ENCODE measurements at places on chromosomes 6 and 20.

DNA sequence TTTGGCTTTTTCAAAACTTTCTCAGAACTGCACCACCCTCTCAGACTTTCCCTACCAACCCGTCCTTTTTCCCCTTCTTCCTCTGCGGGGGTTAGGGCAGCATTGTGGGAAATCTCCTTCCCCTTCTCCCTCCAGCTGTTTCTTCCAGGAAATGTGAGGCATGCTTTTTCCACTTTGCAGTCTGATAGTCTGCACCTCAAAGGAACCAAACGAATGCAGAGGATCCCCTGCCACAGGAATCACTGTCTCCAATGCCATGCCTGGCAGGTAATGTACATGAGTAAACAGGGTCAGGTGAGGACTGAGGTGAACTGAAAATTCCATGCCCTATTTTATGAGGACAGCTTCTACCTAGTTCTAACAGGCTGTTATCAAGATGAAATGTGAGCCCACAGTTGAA, 218.4 kb downstream of the BCAS1 start:
- DNase-seq = no peak

DNA sequence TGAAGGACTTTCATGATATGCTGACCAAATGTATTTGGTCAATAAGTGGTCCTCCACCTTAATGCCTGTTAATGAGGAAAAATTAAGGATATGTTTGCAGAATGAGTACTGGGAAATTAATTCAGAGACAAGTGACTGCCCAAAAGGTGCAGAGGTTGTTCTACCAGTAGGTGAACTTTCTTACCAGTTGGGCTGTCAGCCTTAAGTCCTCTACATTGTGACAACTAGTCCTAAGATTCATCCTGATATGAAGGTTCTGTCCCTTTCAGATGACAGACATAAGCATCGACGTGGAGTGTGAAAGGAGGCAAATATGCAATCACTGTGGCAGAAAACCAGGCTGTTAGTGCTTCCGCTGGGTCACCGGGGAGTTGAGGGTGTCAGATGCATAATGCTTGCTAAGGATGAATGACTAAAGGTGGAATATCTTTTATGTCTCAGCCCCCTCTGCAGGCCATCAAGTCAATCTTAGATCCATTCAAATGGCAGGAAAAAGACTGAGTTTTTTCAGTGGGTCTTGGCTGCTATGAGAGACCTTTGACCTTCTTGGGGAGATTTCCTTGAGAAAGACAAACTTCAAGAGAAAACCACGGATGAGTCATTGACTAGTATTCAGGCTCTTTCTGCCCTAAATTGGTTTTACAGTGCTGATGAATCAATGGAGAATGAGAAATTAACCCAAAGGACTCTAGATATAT, 226.0 kb downstream of the TPBG start:
- peak; percentile 94 for DNase-seq

DNA sequence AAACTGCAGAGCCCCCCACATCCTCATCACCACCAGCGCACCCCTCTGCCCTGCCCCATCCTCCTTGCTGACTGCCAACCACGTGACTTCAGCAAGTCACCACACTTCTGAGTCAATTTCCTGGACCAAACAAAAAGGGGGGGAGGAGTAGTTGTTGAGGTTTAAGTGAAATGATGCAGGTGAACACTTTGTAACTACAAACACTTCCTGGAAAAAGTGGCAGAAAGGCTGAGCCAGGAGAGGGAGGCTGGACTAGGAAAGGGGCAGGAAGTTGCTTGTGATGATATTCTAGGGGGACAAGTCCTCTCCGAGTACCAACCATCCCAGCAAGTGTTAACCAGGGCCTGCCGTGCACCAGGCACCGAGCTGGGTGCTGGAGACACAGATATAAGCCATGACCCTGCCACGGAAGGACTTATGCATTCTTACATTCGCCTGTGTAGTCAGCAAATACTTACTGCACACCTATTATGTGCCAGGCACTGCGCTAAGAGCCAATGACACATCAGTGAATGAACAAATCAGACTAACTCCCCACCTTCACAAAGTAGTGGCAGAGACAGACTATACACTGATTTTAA, 67.3 kb downstream of the PREX1 start:
- no peak for DNase-seq

GRCh38 chr6:37115236-37115895, 54.6 kb upstream of the PIM1 start:
- DNase-seq = peak; percentile 80

DNA sequence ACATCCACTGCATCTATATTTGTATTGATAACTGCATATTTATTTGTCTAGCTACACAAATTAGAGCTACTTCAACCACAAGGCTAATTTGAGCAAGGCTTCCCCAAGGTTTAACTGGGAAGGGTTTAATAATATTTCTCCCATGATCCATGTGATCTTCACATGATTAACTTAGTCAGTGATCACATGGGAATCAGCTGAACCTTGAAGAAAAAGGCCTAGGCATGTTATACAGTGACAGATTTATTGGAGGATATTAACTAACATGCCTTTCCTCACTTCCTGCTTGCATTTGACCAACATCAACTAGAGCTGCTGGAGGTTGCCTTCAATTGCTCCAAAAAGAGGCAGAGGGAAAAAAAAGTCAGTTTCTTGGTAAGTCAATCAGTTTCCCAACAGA, 417.0 kb downstream of the HAO1 start:
- no peak for DNase-seq

- DNase-seq = no peak
Observed at GRCh38 chr20:52204136-52204535, 12.6 kb upstream of the ZFP64 start.

DNA sequence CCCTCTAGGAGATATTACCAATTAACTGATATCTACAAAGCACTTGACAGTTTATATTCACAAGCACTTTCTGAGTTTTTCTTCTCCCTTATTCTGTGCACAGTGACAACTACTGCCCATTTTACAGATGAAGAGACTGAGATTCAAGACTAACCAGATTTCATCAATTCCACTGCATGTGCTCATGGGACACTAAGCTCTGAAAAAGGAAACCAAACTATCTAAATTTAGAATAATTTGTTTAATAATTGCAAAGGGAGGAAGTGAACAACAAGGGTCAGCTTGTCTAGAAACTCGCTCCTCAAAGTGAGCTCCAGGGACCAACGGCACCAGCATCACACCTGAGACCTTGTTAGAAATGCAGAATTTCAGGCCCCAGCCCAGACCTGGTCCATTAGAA, 50.8 kb upstream of the MYLIP start:
- DNase-seq = no peak

DNA sequence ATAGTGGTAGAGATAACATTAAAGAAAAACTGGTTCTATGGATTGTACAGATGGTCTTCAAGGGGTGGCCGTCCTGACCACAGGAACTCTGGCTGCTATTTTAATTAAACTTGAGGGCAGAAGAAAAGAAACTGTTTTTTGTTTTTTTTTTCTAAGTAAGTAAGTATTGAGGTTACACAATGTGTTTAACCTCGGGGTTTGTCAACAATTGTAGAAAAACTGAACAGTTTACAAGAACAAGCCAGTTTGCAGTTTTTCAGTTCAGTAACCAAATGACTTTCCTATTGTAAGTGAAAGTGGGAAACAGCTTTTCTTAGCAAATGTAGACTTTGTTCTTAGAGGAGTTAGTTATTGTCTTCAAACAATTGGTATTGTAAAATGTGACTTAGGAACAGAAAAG, 77.0 kb downstream of the PLCB1 start:
- DNase-seq = peak; percentile 19

- DNase-seq = no peak
Observed at GRCh38 chr6:45012687-45013086, 315.4 kb upstream of the RUNX2 start.

DNA sequence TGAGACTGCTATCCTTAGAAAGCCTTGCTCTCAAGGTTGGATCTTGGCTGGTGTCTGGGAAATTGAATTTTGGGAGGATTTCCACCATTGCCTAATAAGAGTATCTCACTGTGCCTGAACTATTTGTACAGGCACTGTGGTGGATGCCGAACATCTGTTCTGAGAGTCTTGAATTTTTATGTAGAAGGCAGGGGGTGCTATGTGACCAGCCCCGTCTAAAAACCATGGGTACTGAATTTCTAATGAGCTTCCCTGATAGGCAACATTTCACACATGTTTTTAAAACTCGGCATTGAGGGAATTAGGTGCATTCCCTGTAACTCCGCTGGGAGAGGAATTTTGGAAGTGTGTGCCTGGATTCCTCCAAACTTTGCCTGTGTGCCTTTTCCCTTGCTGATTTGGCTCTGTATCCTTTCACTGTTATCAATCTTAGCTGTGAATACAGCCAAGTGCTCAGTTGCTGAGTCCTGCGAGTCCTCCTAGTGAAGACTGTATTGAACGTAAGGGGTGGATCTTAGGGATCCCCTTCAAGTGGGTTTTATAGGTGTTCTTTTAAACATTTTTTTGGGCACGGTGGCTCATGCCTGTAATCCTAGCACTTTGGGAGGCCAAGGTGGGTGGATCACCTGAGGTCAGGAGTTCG, 27.6 kb upstream of the SCAF8 start:
- no peak for DNase-seq

DNA sequence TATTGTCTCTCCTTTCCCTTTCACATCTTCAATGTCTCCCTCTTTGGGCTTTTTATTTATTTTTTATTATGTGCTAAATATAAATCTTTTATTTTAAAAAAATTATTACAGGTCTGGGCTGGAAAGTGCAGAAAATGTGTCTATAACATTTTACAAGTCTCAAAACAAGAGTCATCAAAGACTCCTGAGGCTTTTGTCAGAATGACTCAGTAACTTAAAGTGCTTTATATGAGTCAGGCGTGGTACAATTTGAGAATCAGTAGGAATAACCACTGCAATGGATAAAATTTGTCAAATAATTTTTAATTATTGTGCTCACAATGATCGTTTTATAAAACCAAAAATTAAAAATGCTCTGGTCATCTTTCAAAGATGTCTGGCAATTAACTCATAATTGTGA, 193.9 kb downstream of the MMUT start:
- DNase-seq = peak; percentile 4

GRCh38 chr6:157714153-157714490, 108.9 kb upstream of the SNX9 start:
- DNase-seq = peak; percentile 48

DNA sequence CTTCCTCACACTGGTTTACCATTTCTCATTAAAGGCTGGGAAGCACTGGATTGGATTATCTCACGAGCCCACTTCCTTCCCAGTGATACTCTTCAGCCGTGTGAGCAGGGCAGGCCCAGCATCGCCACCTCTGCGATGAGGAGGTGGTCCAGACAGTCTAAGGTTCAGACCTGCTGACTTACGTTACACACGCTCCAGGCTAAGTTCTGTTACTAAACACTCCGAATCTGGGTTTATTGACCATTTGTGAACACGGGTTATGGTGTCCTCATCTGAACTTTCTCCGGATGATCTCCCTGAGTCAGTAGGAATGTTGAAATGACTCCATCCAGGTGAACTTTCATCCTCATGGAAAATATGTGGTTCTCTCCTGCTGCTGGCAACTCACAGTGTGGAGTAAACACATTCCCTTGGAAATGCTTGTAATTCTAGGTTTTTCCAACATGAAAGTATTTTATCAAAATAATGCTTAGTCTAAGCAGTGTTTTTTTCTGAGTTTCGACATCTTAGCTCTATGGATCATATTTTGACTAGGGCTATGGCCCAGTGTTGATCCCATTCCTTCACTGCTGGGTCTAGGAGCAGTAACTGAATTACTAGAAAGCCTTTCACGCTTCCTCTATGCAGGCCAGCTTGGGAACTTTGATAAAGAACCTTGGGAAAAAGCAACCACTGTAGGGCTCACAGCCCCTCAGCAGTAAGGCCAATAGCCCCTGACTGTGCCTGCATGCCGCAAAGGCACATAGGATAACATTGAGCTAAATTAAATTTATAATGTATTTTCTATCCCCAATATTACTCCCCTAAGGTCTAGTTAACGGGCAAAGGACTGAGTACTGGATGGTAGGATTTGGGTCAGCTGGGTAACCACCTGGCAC, 37.7 kb upstream of the PXDC1 start:
- DNase-seq = peak; percentile 81

DNA sequence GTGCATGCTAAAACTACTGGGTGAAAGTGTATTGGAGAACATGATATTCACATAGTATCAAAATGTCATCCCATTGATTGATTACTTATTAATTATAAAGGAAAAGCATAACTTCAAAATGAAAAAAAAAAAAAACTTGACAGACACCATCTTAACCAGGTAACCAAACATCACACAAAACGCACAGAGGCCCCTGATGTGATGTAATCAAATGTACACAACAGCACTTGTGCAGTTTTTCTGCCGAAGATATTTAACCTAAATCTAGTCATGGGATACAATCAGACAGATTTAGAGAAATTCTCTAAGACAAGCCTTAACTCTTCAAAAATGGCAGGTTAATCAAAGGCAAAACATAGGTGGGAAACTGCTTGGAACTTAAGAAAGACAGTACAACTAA, 102.0 kb upstream of the TENT5A start:
- no peak for DNase-seq

DNA sequence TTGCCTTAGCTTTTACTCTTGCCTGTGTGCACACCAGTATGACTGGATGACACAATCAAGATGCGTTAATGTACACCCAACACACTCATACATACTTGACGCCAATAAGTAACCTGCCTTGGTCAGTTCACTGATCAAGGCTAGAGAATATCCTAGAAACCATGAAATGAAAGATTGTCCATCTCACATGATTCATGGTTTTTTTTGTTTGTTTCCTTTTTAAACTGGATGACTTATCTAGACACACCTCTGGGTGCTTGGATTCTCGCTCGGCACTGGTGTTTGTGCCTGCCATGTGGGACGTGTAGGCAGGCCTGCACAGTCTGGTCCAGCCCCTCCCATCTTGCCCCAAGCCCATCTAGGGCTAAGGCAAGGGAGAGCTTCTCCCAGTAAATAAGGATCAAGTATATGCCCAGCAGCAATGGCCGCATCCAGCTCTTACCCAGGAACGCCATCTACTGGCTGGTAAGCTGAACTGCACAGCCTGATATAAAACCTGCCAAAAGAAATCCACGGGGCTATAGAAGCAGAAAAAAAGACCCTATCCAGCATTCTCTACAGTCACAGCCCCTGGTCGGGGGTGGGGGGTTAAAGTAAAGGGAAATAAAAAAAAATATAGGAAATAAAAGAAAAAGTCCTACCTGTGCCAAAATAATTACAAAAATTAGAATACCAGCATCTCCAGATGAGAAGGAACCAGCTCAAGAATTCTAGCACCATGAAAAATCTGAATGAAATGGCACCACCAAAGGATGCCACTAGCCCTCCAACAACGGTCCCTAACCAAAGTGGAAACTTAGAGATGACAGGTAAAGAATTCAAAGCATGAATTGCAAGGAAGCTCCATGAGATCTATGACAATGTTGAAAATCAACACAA, 73.3 kb downstream of the OTOR start:
- DNase-seq = peak; percentile 43
